ENCODE measurements at places on chromosomes 4 and X.

DNA sequence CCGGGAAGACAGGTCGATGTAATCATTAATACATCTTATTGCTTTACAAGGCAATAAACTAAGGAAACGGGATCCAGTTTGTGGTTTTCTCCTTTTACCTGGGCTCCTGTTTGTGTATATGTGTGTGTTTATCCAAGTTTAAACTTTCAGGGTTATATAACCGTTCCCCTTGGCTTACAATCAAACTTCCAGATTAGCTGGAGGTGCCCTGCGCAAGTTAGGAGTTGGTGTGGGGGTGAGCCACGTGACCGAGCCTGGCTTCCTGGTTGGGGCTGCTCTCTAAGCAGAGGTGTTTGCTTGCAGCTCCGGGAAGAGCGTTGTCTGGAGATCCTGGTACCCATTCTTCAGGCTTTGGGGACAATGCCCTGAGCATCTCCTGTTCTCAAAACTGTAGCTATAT lies 129.2 kb downstream of the FHDC1 start:
- no peak for DNase-seq

DNA sequence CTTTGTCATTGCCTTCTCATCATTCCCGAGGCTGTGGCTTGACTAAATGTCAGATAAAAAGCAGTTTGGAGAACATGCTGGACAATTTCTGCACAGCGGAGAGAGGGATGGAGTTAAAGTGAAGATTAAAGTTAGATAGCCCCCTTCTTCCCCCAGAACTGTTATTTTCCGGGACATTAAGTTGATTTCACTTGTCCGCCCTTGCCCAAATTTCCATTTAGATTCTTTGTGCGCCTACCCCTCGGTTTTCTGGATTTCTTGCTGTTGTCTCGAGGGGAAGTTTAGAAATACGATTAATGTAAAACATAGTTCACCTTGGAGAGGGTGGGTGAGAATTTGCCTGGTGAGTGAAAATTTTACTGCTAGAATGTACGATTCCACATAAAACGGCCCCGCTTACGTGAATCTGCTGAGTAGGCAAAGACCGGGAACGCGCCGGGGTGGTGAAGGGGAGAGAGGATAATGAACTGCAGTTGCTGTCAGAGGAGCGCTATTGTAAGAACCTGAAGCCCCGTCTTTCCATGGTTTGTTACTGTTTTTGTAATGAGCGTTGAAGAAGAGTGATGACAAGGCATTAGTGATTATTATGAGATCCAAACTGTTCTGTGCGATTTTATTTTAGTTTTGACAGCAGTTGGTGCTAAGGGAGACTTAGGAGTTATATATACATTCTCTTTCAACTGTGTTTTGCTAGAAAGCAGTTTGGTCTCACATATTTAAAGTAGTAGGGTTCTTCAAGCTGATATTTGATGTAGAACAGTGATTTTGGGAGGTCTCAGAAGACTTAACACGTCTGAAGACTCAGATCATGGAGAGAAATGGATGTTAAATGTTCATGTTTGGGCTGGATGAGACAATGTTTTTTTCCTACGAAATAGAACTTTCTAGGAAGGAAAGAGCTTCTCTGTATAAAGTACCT lies 73.0 kb downstream of the AFF1 start:
- DNase-seq: peak; percentile 23

GRCh38 chr4:94356444-94356843 lies 13.8 kb upstream of the HPGDS start:
- no peak for DNase-seq

- no peak for DNase-seq
Measured at GRCh38 chr4:167964766-167965373, 127.5 kb upstream of the ANXA10 start.

GRCh38 chr4:75786526-75786925 lies 62.1 kb downstream of the USO1 start:
- no peak for DNase-seq

DNA sequence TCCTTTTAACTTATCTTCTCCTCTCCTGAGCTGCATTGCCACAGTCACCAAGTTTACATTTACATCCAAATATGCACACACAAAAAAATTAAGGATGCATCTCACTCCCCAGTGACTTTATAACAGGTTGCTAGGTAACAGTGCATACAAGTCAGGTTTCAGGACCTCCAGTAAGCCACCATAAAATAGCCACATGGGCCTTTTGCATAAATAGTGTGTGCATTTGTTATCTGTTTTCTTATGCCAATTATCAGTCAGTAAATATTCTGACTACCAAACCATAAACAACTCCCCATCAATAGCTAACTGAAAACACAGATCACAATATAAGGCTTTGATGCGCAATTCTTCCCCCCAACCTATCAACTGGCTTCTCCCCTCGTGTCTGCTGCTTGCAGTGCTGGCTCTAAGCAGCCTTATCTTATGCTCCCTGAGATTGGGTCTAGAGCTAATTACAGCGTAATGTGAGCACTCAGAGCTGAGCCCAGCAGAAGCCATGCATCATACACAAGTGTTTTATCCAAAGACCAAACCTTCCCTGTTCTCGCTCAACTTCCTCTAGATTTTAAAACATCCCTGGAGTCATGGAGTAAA lies 55.4 kb downstream of the ZNF827 start:
- no peak for DNase-seq

GRCh38 chrX:136260776-136261175 lies 9.6 kb upstream of the MAP7D3 start:
- DNase-seq: no peak

GRCh38 chrX:147072747-147073146 lies 258.2 kb upstream of the CXorf51A start:
- no peak for DNase-seq

DNA sequence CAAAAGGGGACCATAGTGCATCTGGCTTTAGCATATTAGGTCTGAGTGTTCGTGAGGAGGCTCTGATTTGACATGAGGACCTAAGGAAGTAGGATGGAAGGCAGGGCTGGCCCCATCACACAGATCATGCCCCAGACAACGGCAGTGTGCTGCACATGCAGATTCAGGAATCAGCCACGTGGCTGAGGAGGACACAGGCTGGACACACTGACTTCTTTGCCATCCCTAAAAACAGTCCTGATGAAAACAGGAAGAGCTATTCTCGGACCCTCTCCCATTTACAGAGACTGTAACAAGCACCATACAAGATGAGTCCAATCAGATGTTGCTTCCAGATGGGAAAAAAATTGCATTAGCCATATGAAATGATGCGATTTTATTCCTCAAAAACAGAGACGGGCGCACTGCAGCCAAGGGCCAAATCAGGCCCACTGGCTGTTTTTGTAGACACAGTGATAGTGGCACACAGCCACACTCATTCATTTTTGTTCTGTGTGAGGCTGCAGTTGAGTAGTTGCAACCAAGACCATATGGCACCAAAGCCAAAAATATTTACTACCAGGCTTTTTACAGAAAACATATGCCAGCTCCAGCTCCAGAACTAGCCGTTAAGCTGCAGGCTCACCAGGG lies 41.0 kb downstream of the ACSL1 start:
- DNase-seq: no peak

DNA sequence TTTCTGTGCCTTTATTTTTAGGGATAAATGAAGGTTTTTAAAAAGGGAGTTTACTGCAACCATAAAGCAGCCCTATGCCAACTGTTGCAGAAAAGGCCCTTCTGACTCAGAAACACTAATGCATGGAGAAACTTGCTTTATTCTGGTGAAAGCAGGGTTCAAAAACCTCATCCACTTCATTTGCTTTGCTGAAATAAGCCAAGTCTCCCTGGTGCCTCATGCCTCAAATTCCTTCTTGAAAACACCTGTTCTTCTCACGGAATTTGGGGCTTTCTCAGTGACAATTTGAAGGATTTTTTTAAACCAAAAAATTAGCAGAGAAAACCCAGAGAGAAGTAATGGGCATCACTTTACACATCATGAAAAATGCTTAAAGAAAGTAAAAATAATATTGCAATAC lies 349.0 kb downstream of the PCDH7 start:
- no peak for DNase-seq

GRCh38 chr4:17238633-17239032 lies 273.3 kb downstream of the QDPR start:
- DNase-seq: no peak

DNA sequence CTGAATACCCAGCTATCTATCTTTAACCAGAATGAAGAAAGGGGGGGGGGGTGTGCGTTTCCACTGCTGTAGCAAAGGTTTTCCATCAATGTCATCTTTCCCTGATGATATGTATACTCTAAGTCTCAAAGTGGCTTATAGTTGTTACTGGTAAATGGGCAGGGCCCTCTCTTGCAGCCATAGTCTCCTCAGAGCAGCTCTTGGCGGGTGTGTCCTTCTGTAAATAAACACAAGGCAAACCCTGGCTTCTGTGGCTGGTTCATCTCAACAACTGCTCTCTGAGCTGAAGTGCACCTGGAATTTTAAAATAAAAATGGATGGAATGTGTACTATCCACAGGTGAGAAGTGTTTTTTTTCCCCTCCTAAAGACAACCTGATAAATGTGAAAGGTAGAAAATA lies 57.5 kb upstream of the SCML1 start:
- DNase-seq: no peak

GRCh38 chrX:107506596-107507031 lies 57.2 kb downstream of the FRMPD3 start:
- no peak for DNase-seq

DNA sequence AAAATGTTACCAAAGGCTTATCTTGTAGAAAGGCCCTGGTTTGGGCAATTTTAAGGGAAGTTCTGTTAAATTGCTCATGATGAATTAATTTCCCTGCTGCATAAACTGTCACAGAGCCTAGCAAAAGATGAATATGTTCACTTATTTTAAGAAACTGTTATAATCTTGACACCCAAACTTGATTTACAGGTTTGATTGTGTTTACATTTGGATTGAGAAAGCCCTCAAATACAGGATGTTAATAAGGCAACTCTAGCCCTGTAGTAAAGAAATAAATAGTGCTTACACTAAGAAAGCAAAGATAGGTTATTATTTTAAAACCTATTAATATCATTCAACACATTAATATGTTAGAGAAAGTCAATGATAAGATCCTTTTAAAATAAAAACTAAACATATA lies 18.3 kb downstream of the GYG2 start:
- DNase-seq: no peak

DNA sequence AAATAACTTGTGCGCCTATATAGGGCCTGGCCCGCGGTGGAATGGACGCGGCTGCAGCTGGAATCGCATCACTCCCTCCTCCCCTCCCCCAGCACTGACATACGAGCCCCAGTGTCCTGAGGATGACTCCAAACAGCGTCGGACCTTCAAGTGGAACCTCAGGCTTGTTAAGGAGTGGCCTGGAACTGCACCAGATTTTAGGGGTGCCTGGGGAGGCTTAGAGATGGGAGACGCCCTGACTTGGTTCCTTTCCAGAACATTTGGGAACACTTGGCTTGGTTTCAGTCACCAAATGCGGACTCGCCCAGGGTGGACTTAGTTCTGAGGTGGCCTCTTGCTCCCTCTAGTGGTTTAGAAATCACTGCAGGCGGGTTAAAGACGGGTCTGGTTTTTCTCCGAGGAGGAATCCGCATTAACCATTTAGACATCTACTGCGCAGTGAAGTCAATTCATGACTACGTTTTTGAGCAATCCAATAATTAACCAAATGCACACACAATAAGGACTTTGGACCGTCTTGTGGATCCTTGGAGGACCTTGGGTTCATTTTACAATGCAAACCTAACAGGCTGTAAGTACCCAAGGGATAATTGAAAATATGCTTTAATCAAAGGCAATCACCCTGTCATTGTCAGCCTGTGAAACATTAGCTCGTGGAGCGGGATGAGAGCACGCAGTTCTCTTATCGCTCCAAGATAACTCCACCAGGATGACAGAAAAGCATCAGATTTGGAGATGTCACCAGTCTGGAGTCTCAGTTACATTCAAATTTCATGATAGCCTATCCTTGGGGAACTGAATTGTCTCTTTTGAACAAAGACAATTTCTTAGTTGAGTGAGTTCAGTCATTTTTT lies 11.2 kb upstream of the PDGFRA start:
- peak; percentile 27 for DNase-seq

DNA sequence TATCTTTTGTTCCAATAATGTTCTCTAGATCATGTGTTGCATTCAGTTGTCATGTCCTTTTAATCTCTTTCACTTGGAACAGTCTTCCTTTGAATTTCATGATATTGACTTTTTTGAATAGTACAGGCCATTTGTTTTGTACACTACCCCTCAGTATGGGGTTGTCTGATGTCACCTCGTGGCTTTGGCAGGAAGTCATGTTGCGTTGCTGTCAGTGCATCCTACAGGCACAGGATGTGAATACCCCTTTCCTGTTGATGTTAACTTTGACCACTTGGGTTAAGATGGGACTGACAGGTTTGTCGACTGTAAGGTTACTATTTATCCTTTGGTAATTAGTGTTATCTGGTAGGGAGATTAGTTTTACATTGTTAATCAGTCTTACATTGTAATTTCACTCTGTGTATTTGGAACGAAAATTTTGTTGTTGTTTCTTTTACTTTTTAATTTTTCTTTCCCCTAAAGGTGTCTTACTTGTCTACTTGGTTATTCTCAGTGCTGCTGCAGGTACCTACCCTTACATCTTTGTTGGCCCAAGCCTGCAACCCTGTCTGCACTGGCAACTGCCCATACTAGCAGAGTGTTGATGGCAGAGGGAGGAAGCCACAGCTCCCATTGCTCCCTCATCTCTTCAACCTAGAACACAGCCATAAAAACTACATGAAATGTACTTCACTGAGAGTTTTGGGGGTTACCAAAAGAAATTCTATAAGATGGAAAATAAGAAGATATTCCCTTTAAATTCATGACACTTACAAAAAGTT lies 14.7 kb upstream of the ATP8A1 start:
- DNase-seq: no peak

- no peak for DNase-seq
Measured at GRCh38 chr4:179268791-179269190, 1826.6 kb upstream of the AGA start.

GRCh38 chr4:154528869-154529268 lies 21.3 kb downstream of the PLRG1 start:
- DNase-seq: no peak

DNA sequence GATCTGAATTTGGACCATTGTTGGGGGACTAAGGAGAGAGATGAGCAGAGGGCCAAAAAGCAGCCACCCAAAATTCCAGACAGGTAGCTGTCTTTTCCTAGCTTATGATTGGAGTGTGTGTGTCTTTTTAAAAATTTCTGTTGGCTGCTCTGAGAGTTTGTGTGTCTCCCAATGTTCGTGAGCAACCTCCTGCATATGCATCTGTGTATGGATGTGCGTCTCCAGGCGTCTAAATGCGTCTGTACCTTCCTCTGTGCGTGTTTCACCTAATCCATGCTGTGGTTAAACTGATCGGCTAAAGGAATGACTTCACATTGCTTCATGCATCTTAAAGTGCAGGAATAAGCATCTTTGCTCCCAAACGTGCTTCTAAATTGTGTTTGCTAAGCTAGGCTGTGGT lies 65.5 kb upstream of the LAS1L start:
- DNase-seq: no peak

GRCh38 chr4:21013501-21013900 lies 313.2 kb downstream of the PACRGL start:
- DNase-seq: no peak

GRCh38 chrX:97039363-97040029 lies 155.8 kb downstream of the RPA4 start:
- peak; percentile 38 for DNase-seq

- DNase-seq: no peak
Measured at GRCh38 chr4:140652601-140653000, 83.8 kb upstream of the UCP1 start.
